ENCODE measurements at places on chromosomes 11 and 22. TPM values are rescaled to one million over a fixed set of nuclear protein-coding genes. Genes with fewer than 3 reads are reported as not detected.

Gene CHRM4
- total RNA-seq: not detected

Gene CYB5R2
- 12.3 TPM for total RNA-seq

Gene GRIA4
- total RNA-seq: not detected

Gene FGF4
- not detected for total RNA-seq

Gene OR4C45
- not detected for total RNA-seq

GRCh38 chr11:70528046-70528793 lies 129.9 kb downstream of the CTTN start:
- H3K27ac ChIP-seq: no peak overlapping the region
- peaks cover 8% of the 10 kb centered on the region for H3K27me3 ChIP-seq
- H3K4me1 ChIP-seq: no peaks in the 10 kb centered on the region
- H3K36me3 ChIP-seq: peaks cover 6% of the 10 kb centered on the region
- no peak overlapping the region for H3K4me3 ChIP-seq

DNA sequence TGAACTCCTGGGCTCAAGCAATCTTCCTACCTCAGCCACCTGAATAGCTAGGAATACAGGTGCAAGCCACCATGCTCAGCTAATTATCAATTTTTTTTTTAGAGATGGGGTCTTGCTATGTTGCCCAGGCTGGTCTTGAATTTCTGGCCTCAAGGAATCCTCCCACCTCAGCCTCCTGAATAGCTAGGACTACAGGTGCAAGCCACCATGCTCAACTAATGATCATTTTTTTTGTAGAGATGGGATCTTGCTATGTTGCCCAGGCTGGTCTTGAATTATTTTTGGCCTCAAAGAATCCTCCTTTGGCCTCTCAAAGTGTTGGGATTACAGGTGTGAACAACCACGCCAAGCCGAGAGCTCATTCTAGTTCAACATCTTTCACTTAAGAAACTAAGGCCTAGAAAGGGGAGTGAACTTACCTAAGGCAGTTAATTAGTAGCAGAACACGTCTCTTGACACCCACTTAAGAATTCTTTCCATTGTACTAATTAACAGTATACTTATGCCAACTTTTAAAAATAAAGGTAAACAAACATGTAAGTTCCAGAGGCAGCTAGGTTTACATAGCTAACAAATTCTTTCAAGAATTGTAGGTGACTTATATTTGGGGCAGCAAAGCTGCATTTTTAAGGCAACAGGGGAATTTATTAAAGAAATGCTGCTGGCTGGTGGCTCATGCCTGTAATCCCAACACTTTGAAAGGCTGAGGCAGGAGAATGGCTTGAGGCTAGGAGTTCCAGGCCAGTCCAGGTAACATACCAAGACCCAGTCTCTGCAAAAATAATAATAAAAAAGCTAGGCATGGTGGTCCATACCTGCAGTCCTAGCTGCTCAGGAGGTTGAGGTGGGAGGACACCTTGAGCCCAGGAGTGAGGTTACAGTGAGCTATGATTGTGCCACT lies 9.6 kb downstream of the ZBED5 start:
- H3K27ac ChIP-seq: no peak overlapping the region
- no peak for DNase-seq
- peaks cover 32% of the 10 kb centered on the region for H3K4me1 ChIP-seq
- H3K36me3 ChIP-seq: peaks cover 20% of the 10 kb centered on the region

DNA sequence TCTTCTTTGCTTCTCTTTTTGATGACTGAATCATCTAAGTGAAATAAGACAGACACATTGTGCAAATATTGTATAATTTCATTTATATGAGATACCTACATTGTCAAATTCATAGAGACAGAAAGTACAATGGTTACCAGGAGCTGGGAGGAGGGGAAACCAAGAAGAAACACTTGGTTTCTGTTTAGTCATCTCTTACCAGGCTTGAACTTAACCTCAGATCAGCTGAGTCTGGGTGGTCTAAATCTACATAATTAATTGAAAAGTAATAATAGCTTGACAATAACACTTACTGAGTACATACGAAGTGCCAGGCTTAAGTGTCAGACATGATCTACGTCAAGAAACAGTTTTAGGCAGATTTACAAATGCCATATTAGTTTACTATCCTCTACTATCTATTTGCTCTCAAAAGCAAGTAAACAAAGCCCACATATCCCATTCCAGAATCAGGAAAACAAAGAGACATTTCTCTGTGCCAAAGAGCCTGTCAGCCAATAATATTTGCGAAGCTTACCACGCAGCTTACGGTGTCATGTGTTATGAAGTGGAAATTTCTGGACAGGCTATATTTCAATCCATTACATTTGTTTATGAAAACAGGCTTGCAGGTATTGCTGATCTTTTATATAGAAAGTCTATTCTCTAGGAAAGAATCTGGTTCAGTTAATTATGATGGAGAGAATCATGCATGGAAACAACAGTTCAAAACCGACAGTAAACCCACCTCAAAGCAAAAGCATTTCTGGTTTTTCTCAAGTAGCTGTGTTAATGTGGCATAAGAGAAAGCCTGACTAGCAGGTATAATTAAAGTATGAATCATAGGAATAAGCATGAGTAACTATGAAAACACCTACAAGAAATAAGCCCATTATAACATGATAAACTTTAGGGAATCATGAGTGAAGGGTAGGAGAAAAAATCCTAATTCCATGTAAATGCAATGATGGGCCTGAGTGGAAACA lies 2.7 kb upstream of the ARHGAP42 start:
- peaks cover 35% of the 10 kb centered on the region for H3K4me1 ChIP-seq
- H3K27me3 ChIP-seq: peaks cover 2% of the 10 kb centered on the region
- no peak overlapping the region for H3K27ac ChIP-seq
- H3K36me3 ChIP-seq: no peaks in the 10 kb centered on the region
- DNase-seq: no peak
- H3K4me3 ChIP-seq: no peak overlapping the region

- H3K27me3 ChIP-seq: peaks cover 9% of the 10 kb centered on the region
- DNase-seq: no peak
These were observed 214.3 kb downstream of the CTTN start for GRCh38 chr11:70612459-70613141.

DNA sequence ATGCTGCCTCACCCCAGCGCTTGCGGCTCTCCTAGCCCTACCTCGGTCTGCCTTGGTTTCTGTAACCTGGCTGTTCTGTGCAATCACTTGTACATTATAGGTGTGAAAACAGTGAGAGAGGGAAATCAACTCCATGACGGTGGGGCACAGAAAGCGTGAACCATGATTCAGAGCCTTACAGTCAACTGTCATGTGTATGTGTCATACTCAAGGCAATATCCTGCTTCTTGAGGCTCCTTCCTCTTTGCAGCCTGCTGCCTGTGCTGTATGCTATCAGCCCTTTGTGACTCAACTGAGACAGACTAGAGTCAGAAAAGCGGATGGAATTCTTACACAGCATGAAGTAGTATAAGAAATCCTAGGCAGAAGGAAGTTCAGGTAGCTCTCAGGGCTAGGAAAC lies 2.1 kb downstream of the NRIP3 start:
- DNase-seq: peak; percentile 91
- H3K27ac ChIP-seq: peak overlapping the region; percentile 85
- H3K27me3 ChIP-seq: peaks cover 22% of the 10 kb centered on the region
- peaks cover 38% of the 10 kb centered on the region for H3K4me1 ChIP-seq
- H3K36me3 ChIP-seq: peaks cover 5% of the 10 kb centered on the region

DNA sequence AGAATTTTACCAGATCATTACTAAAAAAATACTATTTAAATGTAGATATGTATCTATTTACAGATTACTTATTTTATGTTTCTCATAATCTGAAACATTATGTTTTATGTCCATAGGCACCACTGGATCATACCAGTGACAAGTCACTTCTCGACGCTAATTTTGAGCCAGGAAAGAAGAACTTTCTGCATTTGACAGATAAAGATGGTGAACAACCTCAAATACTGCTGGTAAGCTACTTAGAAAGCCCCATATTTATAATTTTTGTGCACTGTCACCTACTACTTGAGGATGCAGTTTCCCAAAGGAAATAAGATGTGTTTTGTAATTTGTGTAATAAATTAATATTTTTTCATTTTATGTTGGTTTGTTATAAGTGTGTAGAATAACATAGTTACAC lies 42.6 kb downstream of the USP47 start:
- no peak for DNase-seq
- H3K4me3 ChIP-seq: no peak overlapping the region
- H3K4me1 ChIP-seq: peaks cover 23% of the 10 kb centered on the region
- no peaks in the 10 kb centered on the region for H3K27me3 ChIP-seq

GRCh38 chr11:17905477-17905876 lies 107.4 kb downstream of the SERGEF start:
- H3K4me1 ChIP-seq: peaks cover 9% of the 10 kb centered on the region
- no peaks in the 10 kb centered on the region for H3K36me3 ChIP-seq
- no peak overlapping the region for H3K4me3 ChIP-seq
- H3K27ac ChIP-seq: no peak overlapping the region

- DNase-seq: peak; percentile 44
- no peak overlapping the region for H3K4me3 ChIP-seq
- H3K4me1 ChIP-seq: peaks cover 9% of the 10 kb centered on the region
- no peak overlapping the region for H3K27ac ChIP-seq
These were observed 58.2 kb downstream of the RBX1 start for GRCh38 chr22:41009222-41009948.

GRCh38 chr11:33564856-33565453 lies 135.7 kb downstream of the C11orf91 start:
- no peak for DNase-seq
- H3K36me3 ChIP-seq: peaks cover 55% of the 10 kb centered on the region
- H3K4me3 ChIP-seq: no peak overlapping the region
- H3K4me1 ChIP-seq: no peaks in the 10 kb centered on the region

DNA sequence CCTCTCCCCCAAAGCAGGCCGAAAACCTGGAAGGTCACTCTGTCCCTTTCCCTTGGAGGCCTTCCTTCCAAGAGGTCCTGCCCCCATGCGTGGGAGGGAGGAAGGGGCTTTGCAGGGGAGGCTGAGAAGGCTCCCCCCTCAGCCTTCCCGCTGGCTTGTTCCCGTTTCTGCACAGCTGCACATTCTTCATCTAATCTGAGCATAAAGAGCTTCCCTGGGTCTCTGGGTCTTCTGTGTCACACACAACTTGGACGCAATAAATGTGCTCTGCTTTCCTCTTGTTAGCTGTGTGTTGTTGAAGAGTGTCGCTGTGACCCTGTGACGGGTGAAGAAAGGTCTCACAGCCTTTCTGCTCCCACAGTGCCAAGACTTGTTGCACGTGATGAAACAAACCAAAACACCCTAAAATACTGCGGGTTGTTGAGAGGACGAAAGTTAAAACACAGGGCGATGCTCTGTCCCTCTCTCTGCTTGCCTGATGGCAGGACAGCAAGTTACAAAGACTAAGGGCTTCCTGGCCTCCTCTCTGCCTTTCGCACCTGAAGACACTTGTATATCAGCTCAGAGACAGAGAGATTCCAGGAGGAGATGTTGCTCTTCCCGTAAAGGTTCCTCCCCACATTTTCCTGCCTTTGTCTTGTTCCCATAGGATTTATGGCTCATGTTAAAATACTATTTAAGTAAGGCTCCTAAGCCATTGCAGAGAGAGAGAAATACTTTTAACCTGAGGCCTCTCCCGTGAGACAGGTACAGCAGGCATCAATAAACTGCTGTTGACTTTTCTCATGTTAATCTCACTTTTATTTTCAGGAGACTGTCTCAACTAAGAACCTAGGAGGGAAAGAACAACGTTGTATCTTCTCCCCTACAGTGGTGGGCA lies 15.4 kb upstream of the IFITM3 start:
- H3K27ac ChIP-seq: peak overlapping the region; percentile 61
- no peaks in the 10 kb centered on the region for H3K36me3 ChIP-seq
- no peak for DNase-seq
- peaks cover 14% of the 10 kb centered on the region for H3K4me1 ChIP-seq

GRCh38 chr11:119056421-119056999 lies 495 bp downstream of the HYOU1 start:
- H3K27ac ChIP-seq: peak overlapping the region; percentile 92
- DNase-seq: no peak
- H3K4me1 ChIP-seq: peaks cover 29% of the 10 kb centered on the region
- H3K4me3 ChIP-seq: peak overlapping the region; percentile 91
- H3K36me3 ChIP-seq: peaks cover 31% of the 10 kb centered on the region
- H3K27me3 ChIP-seq: peaks cover 1% of the 10 kb centered on the region

DNA sequence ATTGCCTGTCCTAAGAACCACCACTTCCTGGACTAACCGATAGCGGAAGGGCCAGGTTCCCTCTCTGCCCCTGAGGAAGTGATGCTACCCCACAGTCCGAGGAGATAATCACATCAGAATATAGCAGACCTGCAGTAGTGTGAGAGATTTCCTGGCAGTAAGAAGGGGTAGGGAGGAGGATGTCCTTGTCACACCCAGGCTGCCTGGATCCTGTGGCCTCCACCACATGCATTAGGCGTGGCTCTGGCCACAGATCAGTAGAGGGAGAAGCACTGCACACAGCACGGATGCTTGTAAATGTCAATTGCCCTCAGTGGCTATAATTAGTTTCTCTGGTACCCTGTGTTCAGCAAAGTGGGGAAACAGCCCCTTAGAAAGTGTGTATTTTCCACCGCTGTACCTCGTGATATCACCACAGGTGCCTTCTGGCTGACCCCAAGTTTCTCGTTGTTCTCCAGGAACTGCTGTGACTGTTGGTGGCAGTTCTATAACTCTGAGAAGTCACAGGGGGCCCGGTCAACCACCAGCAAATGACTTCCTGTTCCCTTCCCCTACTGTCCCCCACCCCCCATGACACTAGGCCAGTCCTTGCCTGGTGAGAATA lies 61.8 kb downstream of the UBASH3B start:
- no peak overlapping the region for H3K4me3 ChIP-seq
- DNase-seq: no peak
- H3K27me3 ChIP-seq: no peaks in the 10 kb centered on the region
- H3K4me1 ChIP-seq: peaks cover 51% of the 10 kb centered on the region
- peaks cover 15% of the 10 kb centered on the region for H3K36me3 ChIP-seq

DNA sequence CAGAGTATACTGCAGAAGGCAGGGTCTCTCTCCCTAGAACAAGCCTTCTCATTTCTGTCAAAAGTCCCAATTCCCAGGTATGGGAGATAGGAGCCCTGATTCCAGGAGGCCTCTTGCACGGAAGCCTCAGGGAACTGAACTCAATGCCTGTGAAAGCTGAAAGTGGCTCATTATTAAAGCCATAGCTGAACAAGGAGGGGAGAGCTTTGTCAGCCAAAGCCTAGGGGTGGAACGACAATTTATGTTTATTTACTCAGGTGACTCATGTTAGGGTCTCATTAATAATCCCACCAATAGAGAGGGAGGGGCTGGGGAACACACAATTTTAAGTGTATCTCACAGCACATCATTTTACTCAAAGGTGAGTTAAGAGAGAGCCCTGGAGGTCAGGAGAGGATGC lies 44.9 kb downstream of the DSCAML1 start:
- H3K27ac ChIP-seq: no peak overlapping the region
- no peak overlapping the region for H3K4me3 ChIP-seq
- no peaks in the 10 kb centered on the region for H3K4me1 ChIP-seq
- no peak for DNase-seq
- no peaks in the 10 kb centered on the region for H3K36me3 ChIP-seq

DNA sequence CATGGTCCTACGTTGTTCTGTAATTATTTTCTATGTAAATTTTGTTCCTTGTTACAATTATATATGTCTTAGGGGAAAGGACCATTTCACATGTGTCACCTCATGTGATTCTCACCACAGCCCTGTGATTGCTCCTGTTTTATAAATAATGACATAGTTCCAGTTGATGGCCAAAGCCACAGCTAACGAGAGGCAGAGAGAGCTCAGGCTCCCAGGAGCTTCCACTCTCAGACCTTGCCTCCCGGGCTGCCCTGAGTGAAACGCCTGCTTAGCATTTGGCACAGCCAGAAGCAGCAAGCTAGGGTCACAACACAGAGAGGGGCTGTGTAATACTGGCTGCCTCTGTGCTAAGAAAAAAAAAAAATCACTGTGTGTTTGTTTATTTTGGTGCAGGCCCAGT lies 5.9 kb downstream of the TMEM121B start:
- DNase-seq: no peak
- H3K27ac ChIP-seq: no peak overlapping the region
- H3K27me3 ChIP-seq: peaks cover 13% of the 10 kb centered on the region
